ENCODE measurements at places on chromosomes 1 and 21. TPM values are rescaled to one million over a fixed set of nuclear protein-coding genes. Genes with fewer than 3 reads are reported as not detected.

The RAP1GAP gene
- total RNA-seq, result 1.8 TPM

The CHIT1 gene
- not detected for total RNA-seq

The MIXL1 gene
- total RNA-seq, result 0.17 TPM

The CD48 gene
- not detected for total RNA-seq

The RNPEP gene
- 42.1 TPM for total RNA-seq

The TAL1 gene
- total RNA-seq, result not detected

The C1orf226 gene
- 6.4 TPM for total RNA-seq

DNA sequence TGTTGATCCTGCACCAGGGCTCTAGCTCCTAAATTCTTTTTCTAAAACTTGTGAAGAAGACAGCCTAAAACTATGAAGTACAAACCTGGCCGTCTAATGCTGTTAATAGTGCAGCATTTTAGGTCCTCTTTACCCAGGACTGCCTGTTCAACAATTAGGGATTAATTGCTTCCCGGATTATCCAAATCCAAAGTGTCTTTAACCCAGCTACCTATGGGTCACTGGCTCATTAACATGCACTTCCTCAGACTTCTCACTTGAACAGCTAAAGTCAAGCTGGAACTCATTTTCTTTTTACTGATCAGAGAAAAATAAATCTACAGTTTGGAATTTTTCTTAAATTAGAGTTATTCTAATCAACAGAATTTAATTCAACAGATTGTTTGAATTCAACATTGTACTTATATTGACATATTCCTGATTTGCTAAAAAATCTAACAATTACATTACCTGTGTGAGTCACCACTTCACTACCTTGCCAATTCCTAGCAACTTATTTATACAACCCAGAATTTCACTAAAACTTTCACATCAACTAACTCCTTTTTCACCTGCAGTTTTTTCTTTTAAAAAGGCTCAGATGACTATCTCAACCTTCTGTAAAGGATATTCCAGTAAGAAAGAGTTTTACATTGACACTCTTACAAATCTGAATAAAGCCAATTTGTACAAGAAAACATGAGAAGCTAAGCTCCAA, 3.3 kb downstream of the HNRNPU start:
- no peak for DNase-seq
- H3K4me3 ChIP-seq, result peak overlapping the region; percentile 91
- H3K36me3 ChIP-seq, result peaks cover 33% of the 10 kb centered on the region
- peaks cover 56% of the 10 kb centered on the region for H3K4me1 ChIP-seq
- H3K27ac ChIP-seq, result peak overlapping the region; percentile 91

DNA sequence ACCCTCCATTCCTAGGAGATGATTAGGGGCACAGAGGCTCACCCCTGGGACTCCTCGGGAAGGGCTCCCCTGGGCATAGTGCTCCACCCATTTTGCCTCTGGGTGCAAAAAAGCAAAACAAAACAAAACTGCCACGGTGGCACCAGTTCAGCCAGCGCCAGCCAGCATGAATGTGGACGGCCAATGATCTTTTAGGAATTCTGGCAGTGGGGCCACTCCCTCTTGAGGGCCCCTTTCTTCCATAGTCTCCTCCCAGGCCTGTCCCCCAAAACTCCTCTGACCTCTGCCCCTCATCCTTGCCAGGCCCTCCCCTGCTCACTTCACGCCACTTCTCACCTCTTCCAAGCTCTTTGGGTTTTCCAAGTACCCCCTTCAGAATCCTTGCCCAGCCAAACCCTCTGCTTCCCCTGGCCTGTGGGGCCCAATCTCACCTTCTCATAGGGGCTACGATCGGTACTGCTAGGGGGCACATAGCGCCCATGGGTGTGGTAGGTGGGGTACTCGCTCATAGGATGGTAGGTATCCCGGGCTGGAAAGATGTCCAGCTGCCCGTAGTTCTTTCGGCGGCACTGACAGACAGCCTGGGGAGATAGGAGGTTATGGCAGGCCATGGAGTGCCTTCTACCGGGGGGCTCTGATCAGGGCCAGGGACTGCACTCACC, 13.3 kb downstream of the TRIM46 start:
- H3K36me3 ChIP-seq, result peaks cover 8% of the 10 kb centered on the region
- H3K27me3 ChIP-seq, result no peaks in the 10 kb centered on the region
- no peak overlapping the region for H3K27ac ChIP-seq
- H3K4me3 ChIP-seq, result no peak overlapping the region
- H3K4me1 ChIP-seq, result peaks cover 10% of the 10 kb centered on the region

DNA sequence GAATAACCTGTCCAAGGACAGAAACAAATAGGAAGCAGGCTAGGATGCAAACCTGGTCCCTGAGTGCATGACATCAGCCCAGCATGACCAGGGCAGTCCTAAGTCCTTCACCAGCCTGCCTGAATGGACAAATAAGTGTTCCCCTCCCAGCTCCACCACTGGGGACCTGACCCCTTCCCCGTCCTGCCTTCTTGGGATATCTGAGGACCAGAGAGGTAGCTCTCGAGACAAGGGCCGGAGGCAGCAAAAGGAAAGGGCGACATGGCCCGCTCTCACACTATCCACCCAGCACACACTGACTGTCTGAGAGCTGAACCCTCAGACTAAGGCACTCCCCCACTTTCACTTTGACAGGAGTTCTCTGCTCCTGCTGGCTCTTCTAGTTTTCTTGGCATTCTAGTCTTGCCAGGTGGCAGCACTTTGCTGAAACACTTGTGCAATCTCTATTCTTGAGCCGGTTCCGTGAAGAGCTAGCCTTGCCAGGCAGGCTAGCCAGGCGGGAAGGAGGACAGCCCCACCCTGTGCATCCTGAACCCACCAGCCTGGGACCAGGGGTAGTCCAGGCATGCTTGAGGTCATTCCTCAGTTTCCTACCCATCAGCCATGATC, 251.1 kb upstream of the RAB4A start:
- H3K27ac ChIP-seq, result no peak overlapping the region
- no peaks in the 10 kb centered on the region for H3K36me3 ChIP-seq
- DNase-seq, result no peak

GRCh38 chr21:25573409-25574206, 33.7 kb downstream of the MRPL39 start:
- no peaks in the 10 kb centered on the region for H3K27me3 ChIP-seq
- H3K4me3 ChIP-seq, result no peak overlapping the region
- no peaks in the 10 kb centered on the region for H3K36me3 ChIP-seq
- no peak for DNase-seq
- H3K27ac ChIP-seq, result peak overlapping the region; percentile 74

DNA sequence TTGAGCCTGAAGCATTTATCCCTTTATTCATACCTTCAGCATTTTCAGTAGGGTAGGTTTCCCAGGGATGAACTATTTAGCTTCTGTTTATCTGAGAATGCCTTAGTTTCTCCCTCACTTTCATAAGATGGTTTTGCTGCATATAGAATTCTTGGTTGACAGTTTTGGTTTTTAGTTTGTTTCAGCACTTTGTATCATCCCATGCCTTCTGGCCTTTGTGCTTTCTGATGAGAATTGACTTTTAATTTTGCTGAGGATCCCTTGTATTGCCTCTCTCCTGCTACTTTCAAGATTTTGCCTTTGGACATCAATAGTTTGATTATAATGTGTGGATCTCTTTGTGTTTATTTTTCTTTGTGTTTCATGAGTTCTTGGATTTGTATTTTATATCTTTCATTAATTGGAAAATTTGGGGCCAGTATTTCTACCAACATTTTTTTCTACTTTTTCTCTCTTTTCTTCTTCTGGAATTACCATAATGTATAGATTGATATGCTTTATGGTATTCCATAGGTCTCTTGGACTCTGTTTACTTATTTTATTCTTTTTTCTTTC, 236.6 kb downstream of the LBR start:
- H3K36me3 ChIP-seq, result peaks cover 33% of the 10 kb centered on the region
- H3K27me3 ChIP-seq, result no peaks in the 10 kb centered on the region
- no peak overlapping the region for H3K27ac ChIP-seq
- no peak overlapping the region for H3K4me3 ChIP-seq

DNA sequence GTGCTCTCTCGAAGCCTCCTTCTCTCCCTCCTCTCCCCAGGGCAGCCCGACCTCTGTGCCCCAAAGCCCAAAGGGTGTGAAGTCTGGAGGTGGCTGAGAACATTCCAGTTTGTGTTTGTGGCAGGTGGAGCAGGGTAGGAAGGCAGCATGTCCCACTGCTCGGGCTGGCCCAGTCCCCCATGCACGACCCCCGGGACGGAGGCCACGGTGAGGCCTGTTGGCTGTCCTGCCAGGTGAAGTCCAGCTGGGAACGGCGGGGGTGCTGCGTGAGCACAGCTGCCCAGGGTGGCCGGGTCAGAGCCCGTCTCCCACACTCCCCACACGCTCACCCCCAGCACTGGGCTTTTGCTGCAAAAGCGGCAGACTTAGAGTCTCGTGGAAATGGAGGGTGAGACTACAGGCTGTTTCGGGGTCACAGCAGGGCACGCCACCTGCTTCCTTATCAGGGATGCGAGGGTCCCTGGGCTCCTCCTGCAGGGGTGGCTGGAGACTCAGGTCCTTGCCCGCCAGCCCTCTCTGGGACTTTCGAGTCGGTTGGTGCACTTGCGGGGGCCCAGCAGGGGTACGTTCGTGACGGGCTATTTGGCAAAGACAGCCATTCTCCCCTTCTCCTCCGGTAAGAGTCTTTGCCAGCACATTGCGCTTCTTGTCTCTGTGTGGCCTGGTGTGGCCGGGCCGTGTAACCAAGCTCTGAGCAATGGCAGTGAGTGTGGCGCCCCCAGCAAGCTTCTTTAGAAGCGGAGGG, 40.3 kb downstream of the MORN1 start:
- H3K4me1 ChIP-seq, result peaks cover 20% of the 10 kb centered on the region
- DNase-seq, result peak; percentile 89
- no peaks in the 10 kb centered on the region for H3K27me3 ChIP-seq

GRCh38 chr1:111499026-111499785, 4.2 kb downstream of the ADORA3 start:
- no peaks in the 10 kb centered on the region for H3K4me1 ChIP-seq
- H3K27ac ChIP-seq, result no peak overlapping the region

- no peak overlapping the region for H3K4me3 ChIP-seq
- no peaks in the 10 kb centered on the region for H3K4me1 ChIP-seq
- no peak overlapping the region for H3K27ac ChIP-seq
- H3K27me3 ChIP-seq, result peaks cover 2% of the 10 kb centered on the region
Measured at GRCh38 chr1:14777516-14778506, 179.3 kb downstream of the KAZN start.

DNA sequence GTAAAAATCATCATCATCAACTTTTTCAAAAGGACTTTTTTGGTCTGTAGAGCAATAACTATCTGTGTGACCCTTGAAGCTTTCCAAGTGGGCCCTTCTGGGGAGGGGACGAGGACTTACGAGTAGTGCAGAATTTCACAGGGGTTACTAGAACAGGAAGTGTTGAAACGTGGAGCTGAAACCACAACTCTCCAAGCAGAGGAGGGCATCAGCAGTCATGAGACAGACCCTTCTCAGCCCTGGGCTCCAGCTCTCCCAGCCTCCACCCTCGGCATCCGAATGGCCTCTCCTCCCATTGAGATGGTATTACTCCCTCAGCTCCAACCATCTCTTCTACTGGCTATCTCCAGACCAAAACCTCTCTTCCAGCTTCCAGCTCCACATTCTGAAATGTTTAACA, 3.6 kb downstream of the FAM89A start:
- no peak overlapping the region for H3K27ac ChIP-seq
- DNase-seq, result no peak
- H3K4me3 ChIP-seq, result no peak overlapping the region
- H3K36me3 ChIP-seq, result peaks cover 4% of the 10 kb centered on the region

DNA sequence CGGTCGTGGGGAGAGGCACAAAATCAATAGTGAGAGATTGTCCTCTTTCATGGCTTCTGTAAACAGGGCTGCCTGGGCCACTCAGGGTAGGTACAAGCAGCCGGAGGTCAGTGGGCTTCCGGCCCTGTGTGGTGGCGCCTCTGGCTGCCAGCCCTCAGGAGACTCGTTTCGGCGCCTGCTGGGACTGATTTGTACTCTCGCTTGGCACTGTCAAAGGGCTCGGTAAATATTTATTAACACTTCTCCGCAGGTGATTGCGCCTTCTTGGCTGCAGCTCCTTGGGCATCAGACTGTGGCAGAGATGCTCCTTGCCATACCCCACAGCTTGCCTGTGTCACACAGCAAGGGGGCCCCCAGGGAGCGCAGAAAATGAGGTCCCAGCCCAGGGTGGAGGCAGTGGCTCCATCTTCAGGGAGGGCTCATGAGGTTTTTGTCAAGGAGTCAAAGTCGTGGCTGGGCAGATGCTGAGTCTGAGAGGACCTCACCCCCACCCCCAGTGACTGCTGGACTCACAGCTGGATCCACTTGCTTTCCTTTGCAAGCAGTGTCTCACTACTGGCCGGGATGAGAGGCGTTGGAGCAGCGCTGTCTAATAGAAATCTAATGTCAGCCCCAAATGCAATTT, 262.5 kb downstream of the GRIK3 start:
- H3K4me1 ChIP-seq, result no peaks in the 10 kb centered on the region
- H3K4me3 ChIP-seq, result no peak overlapping the region
- peak; percentile 56 for DNase-seq
- peaks cover 35% of the 10 kb centered on the region for H3K27me3 ChIP-seq
